ENCODE measurements at places on chromosomes 6 and 20.

DNA sequence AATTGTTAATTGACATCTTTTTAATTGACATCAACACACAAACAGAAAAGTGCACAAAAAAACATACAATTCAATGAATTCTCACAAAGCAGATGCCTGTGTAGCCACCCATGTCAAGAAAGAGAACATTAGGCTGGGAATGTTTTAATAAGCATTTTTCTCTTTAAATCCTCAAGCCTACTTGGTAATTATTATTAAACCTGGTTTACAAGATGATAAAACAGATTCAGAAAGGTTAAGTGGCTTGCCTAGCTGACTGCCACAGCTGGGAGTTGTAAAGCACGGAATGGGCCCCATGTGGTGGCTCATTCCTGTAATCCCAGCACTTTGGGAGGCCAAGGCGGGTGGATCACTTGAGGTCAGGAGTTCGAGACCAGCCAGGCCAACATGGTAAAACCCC lies 90.0 kb upstream of the AKAP12 start:
- DNase-seq = no peak

DNA sequence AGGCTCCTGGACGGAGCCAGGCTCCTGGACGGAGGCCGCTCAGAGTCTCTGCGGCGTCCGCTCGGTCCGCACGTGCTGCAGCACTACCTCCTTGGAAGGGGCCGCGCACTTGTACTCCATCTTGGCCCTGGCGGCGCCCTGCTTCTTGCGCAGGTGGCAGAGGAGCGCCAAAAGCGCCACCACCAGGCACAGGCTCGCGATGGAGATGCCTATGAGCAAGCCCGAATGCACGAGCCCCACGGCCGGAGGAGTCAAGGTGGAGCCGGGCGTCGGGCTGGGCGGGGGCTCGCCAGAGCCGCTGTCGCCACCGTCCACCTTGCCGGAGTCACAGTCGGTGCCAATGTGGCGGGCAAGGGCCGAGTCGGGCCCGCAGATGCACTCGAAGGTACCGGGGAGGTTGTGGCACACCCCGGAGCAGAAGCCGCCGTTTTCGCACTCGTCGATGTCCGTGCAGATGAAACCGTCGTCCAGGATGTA lies 1.7 kb downstream of the THBD start:
- no peak for DNase-seq

DNA sequence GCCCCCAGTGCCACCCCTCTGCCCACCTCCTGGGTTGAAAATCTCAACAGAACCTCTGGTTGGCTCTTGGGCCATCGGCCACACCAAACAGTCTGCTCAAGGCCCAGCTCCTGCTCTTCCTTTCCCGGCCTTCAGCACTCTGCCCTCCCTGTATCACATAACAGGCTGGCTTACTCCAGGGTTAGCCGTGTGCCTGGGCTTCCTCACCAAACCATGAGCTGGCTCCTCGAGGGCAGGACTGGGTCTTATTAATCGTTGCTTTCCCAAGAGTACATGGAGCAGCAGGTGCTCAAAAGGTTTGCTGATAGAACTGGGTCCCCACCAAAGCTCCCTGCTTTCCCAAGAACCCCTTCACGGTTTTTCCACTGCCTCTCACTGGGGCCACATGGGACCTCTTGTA lies 12.7 kb upstream of the FAM83C start:
- no peak for DNase-seq

GRCh38 chr20:5474646-5475550 lies 158.1 kb upstream of the PROKR2 start:
- DNase-seq = no peak

DNA sequence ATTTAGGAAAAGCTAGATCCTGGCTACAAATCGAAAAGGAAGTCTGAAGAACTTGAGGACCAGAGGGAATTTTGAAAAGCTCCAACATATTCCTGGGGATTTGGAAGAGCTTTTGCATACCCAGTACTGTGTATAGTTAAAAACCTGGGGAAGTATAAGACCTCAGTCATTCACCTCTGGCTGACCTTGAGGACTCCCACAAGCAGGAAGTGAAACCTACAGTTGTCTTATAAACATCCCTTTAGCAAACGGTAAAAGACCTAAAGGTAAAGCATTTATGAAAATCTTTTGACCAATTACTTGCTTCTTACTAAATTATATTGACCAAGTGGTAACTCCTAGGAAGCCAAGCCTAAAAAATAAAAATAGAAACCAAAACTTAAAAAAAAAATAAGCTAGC lies 175.0 kb downstream of the HAO1 start:
- no peak for DNase-seq

- no peak for DNase-seq
Measured at GRCh38 chr20:56322681-56323080, 36.1 kb upstream of the FAM210B start.

GRCh38 chr20:4060856-4061695 lies 45.7 kb upstream of the RNF24 start:
- no peak for DNase-seq

DNA sequence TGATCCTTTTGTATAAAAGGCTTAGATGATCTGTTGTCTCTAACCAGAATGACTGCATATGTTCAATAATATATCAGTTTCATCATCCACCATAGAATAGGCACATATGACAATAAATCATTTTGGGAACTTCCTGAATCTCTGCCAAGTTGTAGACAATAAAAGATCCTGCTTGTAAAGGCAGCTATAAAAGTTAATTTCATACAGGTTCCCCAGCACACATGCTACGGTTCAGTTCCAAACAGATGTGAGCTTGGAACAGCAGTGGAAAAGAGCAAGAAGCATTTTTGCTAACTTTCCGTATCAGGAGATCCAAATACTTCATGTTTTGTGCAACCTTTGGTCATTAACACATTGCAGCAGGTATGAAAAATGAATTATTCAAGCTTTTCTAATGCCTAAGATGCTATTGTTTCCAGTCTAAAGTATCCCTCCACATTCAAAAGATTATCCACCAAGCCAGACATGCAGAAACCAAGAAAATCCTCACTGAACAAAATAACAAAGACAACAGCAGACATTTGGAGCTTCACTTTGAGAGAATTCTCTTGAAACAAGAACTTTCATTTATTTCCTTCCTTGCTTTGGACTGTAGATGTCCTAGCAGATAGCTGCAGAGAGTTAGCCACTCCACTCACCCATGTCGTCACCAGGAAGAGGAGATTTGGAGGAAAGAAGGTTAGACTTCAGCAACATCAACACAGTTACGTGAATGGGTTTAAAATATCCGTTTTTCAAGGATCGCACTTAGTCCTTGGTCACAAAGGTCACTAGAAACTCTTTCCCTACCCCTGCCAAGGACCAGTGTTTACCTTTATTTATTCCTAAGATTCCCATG lies 453.5 kb upstream of the JARID2 start:
- DNase-seq = no peak

GRCh38 chr6:52588710-52589091 lies 11.8 kb upstream of the TRAM2 start:
- DNase-seq = no peak

DNA sequence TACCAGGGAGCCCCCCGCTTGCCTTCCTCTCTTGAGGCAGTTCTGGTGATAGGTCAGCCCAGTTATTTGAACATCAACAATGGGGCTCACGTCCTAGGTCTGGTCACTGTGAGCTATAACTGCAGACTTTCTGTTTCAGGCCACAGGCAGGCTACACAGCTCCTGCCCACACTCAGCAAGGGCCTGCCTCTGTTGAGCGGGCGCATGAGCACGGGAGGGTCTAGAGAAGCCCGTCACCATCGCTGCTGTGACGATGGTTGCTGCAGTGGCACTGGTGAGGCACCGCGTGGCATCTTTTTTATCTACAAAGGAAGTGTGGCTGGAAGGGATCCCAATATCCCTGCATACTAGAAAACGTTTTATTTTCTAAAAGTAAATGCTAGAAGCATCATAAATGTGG lies 77.8 kb downstream of the RAMACL start:
- DNase-seq = no peak

- DNase-seq = peak; percentile 24
Measured at GRCh38 chr6:5905431-5906339, 101.0 kb downstream of the NRN1 start.
